Heart right ventricle (tissue), 16 donors: ENCODE measurements at places on chromosomes 3 and 15. TPM values are rescaled to one million over a fixed set of nuclear protein-coding genes. Genes with fewer than 3 reads are reported as not detected.

The GPR87 gene
- 0.01 TPM for polyA plus RNA-seq

The GXYLT2 gene
- polyA plus RNA-seq, result 2.2 TPM

GRCh38 chr3:135908225-135908624 is 57.3 kb upstream of the PPP2R3A start:
- DNase-seq, result no peak
- no peaks in the 10 kb centered on the region for H3K36me3 ChIP-seq
- H3K4me3 ChIP-seq, result no peak overlapping the region
- H3K27me3 ChIP-seq, result peaks cover under 1% of the 10 kb centered on the region
- H3K27ac ChIP-seq, result no peak overlapping the region

DNA sequence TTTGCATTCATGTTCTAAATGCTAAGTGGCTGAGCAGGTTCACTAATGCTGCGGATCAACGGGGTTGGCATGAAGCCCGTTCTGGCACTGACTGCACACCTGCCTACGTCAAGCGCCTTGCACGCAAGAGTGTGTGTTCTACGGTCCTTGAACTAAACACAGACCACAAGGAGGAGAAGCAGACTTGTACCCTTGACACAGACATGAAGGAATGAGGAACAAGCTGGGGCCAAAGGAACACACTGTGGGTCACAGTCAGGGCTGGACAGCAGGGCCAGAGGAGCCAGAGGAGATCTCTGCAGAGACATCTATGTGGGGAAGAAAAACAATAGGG is 48.0 kb upstream of the LDHAL6B start:
- H3K36me3 ChIP-seq, result peaks cover 21% of the 10 kb centered on the region
- H3K4me1 ChIP-seq, result no peaks in the 10 kb centered on the region
- H3K4me3 ChIP-seq, result no peak overlapping the region

The C2CD4A gene
- 0.01 TPM for polyA plus RNA-seq

GRCh38 chr3:13880811-13881156 is 913 bp upstream of the WNT7A start:
- no peaks in the 10 kb centered on the region for H3K36me3 ChIP-seq
- DNase-seq, result no peak
- no peak overlapping the region for H3K27ac ChIP-seq
- H3K4me3 ChIP-seq, result no peak overlapping the region
- H3K27me3 ChIP-seq, result peaks cover 71% of the 10 kb centered on the region
- peaks cover 22% of the 10 kb centered on the region for H3K4me1 ChIP-seq

- DNase-seq, result no peak
- peaks cover 88% of the 10 kb centered on the region for H3K4me1 ChIP-seq
- H3K36me3 ChIP-seq, result no peaks in the 10 kb centered on the region
- peak overlapping the region; percentile 1 for H3K27ac ChIP-seq
These were observed 46.1 kb downstream of the AKAP13 start for GRCh38 chr15:85426481-85426880.

- DNase-seq, result no peak
- H3K36me3 ChIP-seq, result no peaks in the 10 kb centered on the region
- no peak overlapping the region for H3K4me3 ChIP-seq
These were observed 85.3 kb downstream of the PIK3R4 start for GRCh38 chr3:130661140-130661891.

DNA sequence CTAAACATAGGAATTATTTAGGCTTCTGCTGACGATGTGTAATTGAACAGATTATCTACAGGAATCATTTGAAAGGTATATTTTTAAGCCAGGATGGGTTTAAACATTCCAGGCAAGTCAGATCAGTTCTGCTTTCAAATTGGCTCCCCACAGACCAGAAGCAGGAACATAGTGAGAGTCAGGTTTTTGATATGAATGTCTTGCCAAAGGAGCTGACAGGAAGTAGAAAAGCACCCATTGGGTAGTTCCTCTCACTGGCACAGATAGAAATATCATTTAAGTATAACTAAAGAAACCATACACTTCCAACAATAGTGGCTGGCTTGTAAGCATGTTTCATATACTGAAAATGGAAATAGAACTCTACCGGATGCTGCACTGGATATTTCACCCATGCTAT is 95.2 kb downstream of the CLDN1 start:
- no peaks in the 10 kb centered on the region for H3K4me1 ChIP-seq
- H3K27me3 ChIP-seq, result peaks cover 3% of the 10 kb centered on the region
- H3K4me3 ChIP-seq, result no peak overlapping the region
- DNase-seq, result no peak

DNA sequence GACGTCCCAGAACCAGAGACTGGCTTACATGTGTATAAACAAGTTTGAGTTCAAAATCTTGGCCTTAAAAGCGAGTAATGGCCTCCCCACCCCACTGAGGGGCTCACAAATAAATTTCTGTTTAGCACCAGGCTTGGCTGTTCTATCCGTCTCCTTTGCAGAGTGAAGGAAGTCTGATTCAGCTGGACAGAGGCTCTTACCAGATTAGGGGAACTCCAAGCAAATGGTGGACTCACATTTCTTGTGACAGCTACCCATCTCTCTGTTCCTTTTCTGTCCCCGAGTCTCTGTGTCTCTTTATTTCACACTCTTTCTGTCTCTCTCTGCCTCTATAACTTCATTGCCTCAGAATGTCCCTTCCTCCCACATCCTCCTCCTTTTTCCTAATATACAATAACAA is 62.7 kb downstream of the DGKG start:
- H3K27me3 ChIP-seq, result no peaks in the 10 kb centered on the region
- H3K4me1 ChIP-seq, result no peaks in the 10 kb centered on the region
- peaks cover 9% of the 10 kb centered on the region for H3K36me3 ChIP-seq
- no peak overlapping the region for H3K4me3 ChIP-seq
- H3K27ac ChIP-seq, result no peak overlapping the region

DNA sequence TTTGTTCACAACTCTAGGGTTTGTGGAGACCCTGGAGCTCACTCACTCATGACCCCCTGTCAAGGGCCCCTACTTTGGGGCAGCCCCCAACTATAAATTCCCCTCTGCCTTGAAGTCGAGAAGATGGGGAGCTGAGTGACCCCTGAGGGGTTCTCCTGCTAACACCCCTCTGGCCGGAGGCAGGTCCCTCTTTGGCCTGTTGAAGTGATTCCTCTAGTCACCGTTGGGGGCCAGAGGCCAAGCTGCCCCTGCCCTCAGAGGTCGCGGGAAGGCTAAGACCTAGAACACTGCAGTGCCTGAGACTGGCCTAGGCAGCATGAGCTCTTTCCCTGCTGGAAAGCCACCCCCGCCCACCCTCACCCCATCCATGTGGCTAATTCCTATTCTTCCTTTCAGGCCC is 15.4 kb upstream of the SKOR1 start:
- no peak for DNase-seq
- no peak overlapping the region for H3K27ac ChIP-seq
- no peaks in the 10 kb centered on the region for H3K4me1 ChIP-seq
- H3K27me3 ChIP-seq, result peaks cover under 1% of the 10 kb centered on the region

DNA sequence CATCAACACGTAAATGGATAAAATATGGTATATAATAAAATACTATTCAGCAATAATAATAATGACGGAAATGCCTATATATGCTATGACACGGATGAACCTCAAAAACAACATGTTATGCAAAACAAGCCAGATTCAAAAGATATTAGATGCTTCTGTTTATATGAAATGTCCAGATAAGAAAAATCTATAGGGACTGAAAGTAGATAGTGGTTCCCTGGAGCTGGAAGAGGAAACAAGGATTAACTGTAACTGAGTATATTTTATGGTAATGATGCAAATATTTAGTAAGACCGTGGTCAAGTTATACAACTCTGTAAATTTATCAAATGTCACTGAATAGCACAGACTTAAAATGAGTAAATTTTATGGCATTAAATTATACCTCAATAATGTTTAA is 25.8 kb upstream of the WDR49 start:
- peaks cover 3% of the 10 kb centered on the region for H3K36me3 ChIP-seq
- no peak overlapping the region for H3K27ac ChIP-seq
- no peaks in the 10 kb centered on the region for H3K27me3 ChIP-seq
- H3K4me1 ChIP-seq, result no peaks in the 10 kb centered on the region
- H3K4me3 ChIP-seq, result no peak overlapping the region

The CPNE9 gene
- not detected for polyA plus RNA-seq

The HTR3E gene
- not detected for polyA plus RNA-seq

The CLRN1 gene
- not detected for polyA plus RNA-seq

The CELSR3 gene
- polyA plus RNA-seq, result 0.10 TPM

GRCh38 chr3:61903931-61904657 is 342.7 kb downstream of the PTPRG start:
- H3K4me1 ChIP-seq, result peaks cover 7% of the 10 kb centered on the region
- H3K27me3 ChIP-seq, result no peaks in the 10 kb centered on the region
- DNase-seq, result no peak
- H3K36me3 ChIP-seq, result no peaks in the 10 kb centered on the region

The BNC1 gene
- polyA plus RNA-seq, result 0.15 TPM

The TIMP4 gene
- polyA plus RNA-seq, result 41.4 TPM

The CPLX3 gene
- polyA plus RNA-seq, result 0.04 TPM

- peaks cover 7% of the 10 kb centered on the region for H3K4me1 ChIP-seq
- H3K36me3 ChIP-seq, result no peaks in the 10 kb centered on the region
- no peak for DNase-seq
- H3K27ac ChIP-seq, result no peak overlapping the region
These were observed 4.2 kb upstream of the PLEKHO2 start for GRCh38 chr15:64837502-64837901.

- H3K27me3 ChIP-seq, result no peaks in the 10 kb centered on the region
- no peaks in the 10 kb centered on the region for H3K4me1 ChIP-seq
- H3K4me3 ChIP-seq, result no peak overlapping the region
- no peaks in the 10 kb centered on the region for H3K36me3 ChIP-seq
These were observed 213.9 kb downstream of the TP63 start for GRCh38 chr3:189845069-189845468.

DNA sequence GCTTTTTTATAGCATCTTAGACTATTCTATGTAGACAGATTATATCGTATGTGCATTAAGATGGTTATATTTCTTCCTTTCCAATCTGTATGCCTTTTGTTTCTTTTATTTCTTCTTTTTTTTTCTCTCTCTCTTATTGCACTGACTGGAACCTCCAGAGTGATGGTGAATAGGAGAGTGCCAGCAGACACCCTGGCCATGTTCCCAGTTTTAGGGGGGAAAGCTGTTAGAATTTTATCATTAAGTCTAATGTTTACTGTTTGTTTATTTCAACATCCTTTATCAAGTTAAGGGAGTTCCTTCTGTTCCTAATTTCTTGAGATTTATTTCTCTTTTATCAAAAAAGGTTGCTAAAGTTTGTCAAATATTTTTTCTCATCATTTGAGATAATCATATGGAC is 116.6 kb upstream of the LRTM1 start:
- H3K27me3 ChIP-seq, result no peaks in the 10 kb centered on the region
- no peak for DNase-seq
- H3K4me3 ChIP-seq, result no peak overlapping the region
- no peak overlapping the region for H3K27ac ChIP-seq
- H3K36me3 ChIP-seq, result no peaks in the 10 kb centered on the region

The DISP2 gene
- 2.7 TPM for polyA plus RNA-seq

The ATP13A4 gene
- polyA plus RNA-seq, result 0.15 TPM

DNA sequence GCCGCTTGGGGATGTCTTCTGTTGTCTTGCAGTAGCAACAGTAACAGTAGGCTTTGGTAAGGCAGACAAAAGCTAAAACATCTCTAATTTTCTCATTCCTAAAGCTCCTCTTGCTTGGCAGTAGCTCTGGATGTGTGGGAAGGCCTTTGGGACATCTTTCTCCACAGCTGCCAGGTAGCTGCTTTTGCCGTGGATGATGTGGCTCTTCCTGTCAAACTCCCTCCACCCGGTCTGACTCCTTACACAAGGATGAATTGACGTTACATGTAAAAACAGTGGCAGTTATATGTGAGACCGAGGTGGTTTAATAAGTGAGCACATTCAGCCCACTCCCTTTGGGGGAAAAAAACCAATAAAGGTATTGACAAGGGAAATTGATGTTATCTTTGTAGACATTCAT is 309.1 kb downstream of the TUSC7 start:
- H3K27ac ChIP-seq, result no peak overlapping the region
- H3K4me3 ChIP-seq, result no peak overlapping the region
- H3K27me3 ChIP-seq, result no peaks in the 10 kb centered on the region

GRCh38 chr15:78811124-78811824 is at the start of gene ADAMTS7:
TSS of gene ADAMTS7 (minus strand) at chr15:78811464. CDS start at chr15:78811220, 244 bp downstream.
- peak within 1 kb of the TSS; percentile 91 for H3K27ac ChIP-seq
- DNase-seq, result peak; percentile 73
- no peaks in the 10 kb centered on the region for H3K27me3 ChIP-seq
- peaks cover 21% of the 10 kb centered on the region for H3K4me1 ChIP-seq

DNA sequence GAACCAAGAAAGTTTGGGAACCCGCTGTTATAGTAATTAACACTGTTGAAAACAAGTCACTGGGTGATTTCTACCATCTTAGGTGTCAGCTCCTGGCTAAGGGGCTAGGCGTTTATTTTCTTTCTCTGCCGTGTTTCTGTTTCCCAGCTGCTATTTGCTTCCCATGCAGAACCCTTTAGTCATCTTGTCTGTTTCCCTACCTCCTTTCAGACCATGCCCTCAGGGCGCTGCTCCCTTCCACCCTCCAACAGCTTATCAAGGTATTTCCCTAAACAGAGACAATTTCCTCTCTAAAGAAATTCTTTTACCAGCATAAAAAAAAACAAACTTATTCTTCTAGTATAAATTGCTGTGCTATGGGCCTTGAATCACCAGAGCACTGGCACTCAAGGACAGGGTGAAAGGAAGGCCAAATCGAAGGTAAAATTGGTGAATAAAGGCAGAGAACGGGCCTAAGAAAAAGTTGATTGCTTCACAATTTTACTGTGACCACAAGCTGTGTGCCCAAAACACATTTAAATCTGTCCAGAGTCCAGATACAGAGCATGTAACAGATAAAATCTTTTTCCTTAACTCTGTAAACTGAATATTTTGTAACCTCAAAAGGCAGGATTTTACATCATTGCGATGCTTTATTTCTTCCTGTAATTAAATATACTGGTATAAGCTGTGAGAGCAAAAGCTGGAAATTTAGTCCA is 319.2 kb downstream of the ZNF621 start:
- H3K4me3 ChIP-seq, result no peak overlapping the region
- peak overlapping the region; percentile 33 for H3K27ac ChIP-seq
- no peaks in the 10 kb centered on the region for H3K36me3 ChIP-seq
- H3K27me3 ChIP-seq, result no peaks in the 10 kb centered on the region

DNA sequence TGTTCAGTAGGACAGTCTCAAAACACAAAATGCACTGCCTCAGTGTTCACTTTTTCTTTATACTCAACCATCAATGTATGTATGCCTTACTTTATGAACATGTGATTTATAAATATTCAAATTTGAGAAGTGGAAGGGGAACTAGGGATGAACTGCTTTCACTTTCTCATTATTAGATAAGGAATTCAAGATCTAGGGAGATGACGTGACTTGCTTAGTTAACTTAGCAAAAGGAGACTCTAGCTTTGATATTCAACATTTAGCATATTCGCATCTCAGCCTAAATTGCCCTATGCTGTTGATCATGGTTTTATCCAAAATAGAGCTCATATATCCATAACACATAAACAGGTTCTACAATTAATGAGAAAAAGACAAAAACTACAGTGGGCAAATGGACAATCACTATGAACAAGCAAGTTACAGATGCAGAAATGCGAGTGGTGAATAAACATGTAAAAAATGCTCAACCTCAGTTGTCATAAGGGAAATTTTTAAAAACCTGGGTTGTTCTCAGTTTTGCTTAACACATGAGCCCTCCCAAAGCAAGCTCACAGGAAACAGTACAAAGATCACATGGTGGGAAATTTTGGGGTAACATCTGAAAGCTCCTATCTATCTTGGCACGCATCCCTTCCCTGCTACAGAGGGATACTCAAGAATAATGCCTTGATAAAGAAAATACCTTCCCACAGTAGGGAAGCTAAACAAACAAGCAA is 269.8 kb downstream of the THRB start:
- no peak overlapping the region for H3K27ac ChIP-seq
- peaks cover 26% of the 10 kb centered on the region for H3K4me1 ChIP-seq
- no peaks in the 10 kb centered on the region for H3K36me3 ChIP-seq
- DNase-seq, result no peak
